Esophagus mucosa (tissue), 1 donor: ENCODE measurements at places on chromosomes 2 and 18. TPM values are rescaled to one million over a fixed set of nuclear protein-coding genes. Genes with fewer than 3 reads are reported as not detected.

The PARD6G gene
- 33.8 TPM for total RNA-seq

The SERPINB10 gene
- total RNA-seq: 0.36 TPM

The REG1B gene
- total RNA-seq: not detected

The SPP2 gene
- not detected for total RNA-seq

The CEP192 gene
- total RNA-seq: 13.7 TPM

The LDLRAD4 gene
- 3.0 TPM for total RNA-seq

The EVX2 gene
- total RNA-seq: not detected

The DNAH7 gene
- total RNA-seq: 0.12 TPM

- ATAC-seq: no peak
Measured at GRCh38 chr2:35463805-35464596, 891.6 kb upstream of the CRIM1 start.

DNA sequence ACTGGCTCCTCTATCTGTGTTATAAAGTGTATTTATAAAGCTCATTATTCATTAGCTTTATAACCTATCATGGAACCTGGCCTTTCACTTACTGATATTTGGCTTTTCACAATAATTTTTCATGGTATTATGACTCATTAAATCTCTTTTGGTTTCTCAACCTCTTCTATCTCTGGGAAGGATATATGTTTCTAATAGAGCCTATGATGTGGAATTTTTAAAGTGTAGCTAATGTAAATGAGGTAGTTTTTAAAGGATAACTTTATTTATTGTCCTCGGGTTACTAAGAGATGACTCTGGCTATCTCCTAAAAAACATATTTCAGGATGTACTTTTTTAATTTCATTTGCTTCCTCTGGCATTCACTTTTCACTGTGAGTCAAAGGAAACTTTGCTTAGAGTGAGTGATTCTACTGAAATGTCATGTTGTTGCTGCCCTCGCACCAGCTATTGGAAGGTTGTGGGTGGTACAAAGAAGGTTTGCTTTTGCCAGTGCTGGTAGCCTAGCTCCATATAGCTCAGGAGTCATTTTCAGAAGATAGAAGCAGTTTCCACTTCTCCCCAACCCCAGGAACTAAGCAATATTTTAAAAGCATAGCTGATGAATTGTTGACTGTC lies 85.2 kb upstream of the RPE start:
- ATAC-seq: no peak

DNA sequence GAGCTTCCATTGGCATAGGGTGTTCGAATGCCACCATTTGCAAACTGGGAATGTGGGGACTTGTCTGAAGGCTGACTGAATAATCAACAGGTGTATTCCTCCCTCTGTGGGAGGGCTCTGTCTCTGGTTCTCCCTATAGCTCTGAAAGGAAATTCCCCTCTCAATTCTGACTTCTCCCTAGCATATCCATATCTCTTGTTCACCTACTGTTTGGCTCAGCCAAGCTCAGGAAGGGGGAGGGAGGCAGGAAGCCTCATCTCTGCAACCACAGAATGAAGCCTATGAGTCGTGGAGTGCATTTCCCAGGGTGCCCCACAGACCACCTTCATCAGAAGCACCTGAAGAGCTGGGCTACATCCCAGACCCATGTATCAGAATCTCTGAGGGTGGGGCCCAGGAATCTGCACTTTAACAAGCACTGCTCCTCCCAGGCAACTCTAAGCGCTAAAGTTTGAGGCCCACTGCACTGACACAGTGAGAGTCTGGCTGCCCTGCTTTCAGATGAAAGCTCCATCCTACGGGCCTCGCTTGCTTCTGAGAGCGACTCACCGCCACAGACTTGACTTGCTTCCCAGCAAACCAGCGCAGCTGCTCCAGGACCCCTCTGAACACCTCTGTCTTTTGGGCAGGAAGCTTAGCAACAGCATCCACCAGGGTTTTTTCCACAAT lies 32.0 kb downstream of the XDH start:
- no peak for ATAC-seq
